ENCODE measurements at places on chromosomes 11 and 22. TPM values are rescaled to one million over a fixed set of nuclear protein-coding genes. Genes with fewer than 3 reads are reported as not detected.

IGF2 gene
- 0.08 TPM for polyA plus RNA-seq

HMBS gene
- 23.8 TPM for polyA plus RNA-seq

MEI1 gene
- polyA plus RNA-seq = 4.3 TPM

SLC6A5 gene
- not detected for polyA plus RNA-seq

MIAT gene
- polyA plus RNA-seq = 1.6 TPM

APOL5 gene
- 0.06 TPM for polyA plus RNA-seq

SERHL2 gene
- polyA plus RNA-seq = 1.6 TPM

GSTT4 gene
- not detected for polyA plus RNA-seq

RHOD gene
- 4.7 TPM for polyA plus RNA-seq

MRGPRX3 gene
- polyA plus RNA-seq = not detected
